ENCODE measurements at places on chromosomes 11 and 22.

DNA sequence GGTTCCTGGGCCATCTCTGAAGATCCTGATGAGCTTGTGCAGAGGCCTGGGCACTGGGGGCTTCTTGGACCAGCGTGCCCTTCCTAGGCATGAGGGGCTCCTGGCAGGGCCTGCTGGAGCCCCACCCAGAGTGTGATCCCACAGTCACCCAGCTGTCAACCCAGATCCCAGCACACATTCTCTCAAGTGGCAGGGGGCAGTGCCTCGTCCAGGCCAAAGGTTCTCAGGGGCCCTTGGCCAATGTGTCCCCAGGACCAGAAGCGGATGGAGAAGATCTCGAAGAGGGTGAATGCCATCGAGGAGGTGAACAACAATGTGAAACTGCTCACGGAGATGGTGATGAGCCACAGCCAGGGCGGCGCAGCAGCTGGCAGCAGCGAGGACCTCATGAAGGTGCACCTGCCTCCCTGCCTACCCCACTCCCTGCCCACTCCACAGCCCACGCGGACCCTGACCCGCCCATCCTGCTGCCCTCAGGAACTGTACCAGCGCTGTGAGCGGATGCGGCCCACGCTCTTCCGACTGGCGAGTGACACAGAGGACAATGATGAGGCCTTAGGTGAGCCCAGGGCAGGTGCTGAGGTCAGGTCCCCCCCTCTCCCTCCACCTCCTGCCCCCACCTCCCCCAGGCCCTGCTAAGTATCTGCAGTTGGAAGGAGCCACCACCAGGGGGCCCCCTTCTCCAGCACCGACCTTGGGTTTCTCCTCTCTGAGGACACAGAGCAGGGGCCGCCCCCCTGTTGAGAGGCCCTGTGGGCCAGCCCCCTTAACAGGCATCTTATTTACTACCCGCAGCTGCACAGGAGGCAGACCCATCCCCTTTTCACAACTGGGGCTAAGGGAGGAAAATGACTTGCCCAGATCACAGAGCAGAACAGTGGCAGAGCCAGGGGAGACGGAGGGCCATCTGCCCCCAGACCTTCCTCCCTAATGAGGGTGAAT lies 14.7 kb downstream of the GGA1 start:
- no peak for DNase-seq

DNA sequence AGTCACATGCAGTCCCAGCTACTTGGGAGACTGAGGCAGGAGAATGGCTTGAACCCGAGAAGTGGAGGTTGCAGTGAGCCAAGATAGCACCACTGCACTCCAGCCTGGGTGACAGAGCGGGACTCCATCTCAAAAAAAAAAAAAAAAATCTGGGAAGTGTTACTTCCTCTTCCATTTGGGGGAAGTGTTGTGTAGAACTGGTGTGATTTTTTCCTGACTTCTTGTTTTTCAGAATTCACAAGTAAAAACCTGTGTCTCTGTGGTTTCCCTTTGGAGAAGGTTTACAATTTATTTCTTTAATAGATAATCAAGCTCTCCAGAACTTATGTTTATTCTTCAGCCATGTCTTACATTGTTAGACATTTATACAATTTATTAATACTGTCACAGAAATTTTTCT lies 396.1 kb downstream of the BRD1 start:
- no peak for DNase-seq

DNA sequence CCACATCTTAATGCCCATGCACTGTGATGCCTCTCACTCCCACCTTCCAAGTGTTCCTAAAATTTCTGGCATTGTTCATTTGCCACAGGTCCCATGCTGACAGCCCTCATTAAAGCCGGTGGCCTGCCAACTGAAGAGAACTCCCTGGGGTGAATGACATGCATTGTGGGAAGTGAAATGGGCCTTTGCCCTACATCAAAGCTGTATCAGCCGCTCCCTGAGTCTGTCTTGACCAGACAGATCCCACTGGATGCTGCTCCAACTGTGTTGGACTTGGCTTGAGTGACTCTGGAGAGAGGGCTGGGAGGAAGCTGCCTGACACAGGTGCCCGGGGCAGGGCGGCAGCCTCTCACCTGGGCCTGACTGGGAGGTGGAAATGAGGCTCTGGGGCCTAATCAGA lies 8.8 kb upstream of the SEC14L4 start:
- no peak for DNase-seq

- no peak for DNase-seq
Measured at GRCh38 chr11:119895981-119896380, 167.0 kb upstream of the NECTIN1 start.

DNA sequence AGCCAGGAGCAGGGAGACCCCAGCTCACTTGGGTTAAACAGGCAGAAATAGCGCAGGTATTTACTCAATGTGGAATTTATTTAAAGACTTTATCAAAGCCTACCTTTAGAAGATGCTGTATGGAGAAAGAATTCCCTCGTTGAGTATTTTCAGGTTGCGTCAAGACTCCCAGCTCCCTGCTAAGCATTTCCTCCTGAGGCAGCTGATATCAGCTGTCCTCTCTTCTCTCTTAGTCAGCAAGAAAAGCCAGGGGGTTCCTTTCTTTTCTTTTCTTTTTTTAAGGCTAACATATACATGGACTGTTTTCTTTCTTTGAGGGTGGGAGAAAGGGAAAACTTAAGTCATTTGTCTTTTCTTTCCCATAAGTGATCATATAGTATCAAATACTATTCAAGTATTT lies 125.8 kb upstream of the POU2AF2 start:
- no peak for DNase-seq

DNA sequence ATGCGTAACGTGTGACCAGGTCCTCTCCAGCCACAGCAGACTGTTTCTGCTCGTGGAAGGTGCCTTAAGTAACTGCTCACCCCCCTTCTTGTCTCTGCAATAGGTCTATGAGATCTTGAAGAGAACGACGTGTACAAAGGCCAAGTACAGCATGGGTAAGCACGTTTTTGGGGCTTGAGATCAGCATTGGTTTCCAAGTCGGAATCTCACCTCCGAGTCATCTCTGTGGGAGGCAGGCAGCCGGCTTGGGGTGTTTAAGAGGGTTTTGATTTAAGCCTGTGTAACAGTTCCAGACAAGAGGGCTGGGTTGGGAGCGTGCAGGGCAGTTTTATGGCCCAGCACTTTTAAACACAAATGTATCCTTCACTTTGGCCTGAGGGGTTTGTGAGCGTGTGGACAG lies 30.1 kb downstream of the ANO1 start:
- no peak for DNase-seq

DNA sequence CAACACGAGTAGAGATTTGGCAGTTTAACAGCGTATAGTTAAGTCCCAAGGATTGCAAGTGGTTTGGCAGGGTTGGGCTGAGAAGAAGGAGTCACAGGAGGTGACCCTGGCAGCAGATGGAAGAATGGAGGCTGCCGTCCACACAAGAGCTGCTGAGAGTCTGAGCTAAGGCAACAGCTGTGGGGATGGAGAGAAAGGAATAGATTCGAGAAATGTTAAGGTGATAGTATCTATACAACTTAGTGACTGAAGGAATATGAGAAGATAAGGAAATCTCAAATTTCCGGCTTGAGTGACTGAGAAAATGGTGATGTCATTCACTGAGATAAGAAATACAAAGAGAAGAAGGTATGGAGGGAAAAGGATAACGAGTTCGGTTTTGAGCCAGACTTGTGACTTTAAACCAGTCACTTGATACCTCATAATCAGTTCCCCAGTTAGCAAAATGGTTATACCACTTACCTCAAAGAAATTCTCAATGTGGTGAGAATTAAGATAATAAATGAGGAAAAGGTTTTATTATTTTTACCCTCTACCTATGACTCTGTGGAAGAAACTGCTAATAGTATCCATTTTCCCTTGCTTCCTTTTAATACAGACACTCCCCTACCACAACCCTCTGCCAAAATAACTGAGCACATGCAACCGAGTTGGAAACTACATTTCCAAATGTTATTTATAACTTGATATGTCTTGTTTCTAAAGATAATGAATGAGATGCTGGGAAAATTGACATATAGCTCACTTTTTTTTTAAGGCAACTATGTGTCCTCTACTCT lies 30.7 kb downstream of the FAM168A start:
- no peak for DNase-seq

- no peak for DNase-seq
Measured at GRCh38 chr22:27825174-27825573, 23.6 kb upstream of the MN1 start.

DNA sequence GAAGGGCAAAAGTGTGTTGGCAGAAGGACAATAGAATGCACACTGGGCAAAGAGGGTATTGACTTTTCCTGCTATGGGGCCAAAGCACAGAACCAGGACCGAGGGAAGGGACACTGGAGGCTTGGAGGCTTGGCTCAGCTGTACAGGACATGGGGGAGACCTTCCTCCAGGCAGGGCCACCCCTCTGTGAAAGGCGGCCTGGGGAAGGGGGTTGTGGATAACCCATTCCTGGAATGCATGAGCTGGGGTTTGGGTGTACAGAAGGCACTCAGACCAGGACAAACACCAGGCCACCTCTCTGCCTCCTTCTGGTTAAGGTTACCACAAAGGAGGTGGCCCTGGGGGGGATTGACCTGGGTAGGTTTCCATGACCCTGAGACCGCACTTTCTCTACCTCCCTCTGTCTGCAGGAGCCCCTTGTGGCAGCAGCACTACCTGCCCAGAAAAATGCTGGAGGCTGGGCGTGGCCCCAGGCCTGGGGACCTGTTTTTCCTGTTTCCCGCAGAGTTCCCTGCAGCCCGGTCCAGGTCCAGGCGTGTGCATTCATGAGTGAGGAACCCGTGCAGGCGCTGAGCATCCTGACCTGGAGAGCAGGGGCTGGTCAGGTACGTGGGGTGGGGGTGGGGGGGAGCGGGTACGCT lies 9.6 kb downstream of the P2RY2 start:
- DNase-seq: peak; percentile 70

GRCh38 chr22:20258021-20258299 lies 10.2 kb downstream of the RTN4R start:
- no peak for DNase-seq

DNA sequence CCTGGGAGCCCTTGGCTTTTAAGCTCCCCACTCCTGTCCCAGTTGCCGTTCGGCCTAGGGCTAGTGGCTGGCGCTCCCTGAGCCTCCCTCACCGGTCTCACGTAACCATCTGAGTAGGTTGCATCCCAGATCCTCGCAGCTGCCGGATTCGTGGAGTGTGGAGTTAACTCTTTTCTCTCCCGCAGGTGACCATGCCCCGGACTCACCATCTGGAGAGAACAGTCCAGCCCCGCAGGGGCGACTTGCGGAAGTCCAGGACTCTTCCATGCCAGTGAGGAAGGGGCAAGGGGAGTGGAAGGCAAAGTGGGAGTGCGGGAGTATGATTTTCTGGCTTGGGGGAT lies 902 bp downstream of the MUS81 start:
- no peak for DNase-seq

GRCh38 chr11:35216962-35217678 lies 78.1 kb downstream of the CD44 start:
- no peak for DNase-seq
